Fibroblast of lung (primary cell): ENCODE measurements at places on chromosomes 12 and 14. TPM values are rescaled to one million over a fixed set of nuclear protein-coding genes. Genes with fewer than 3 reads are reported as not detected.

GRCh38 chr12:98185606-98186005 lies 329.8 kb upstream of the TMPO start:
- DNase-seq: no peak

DNA sequence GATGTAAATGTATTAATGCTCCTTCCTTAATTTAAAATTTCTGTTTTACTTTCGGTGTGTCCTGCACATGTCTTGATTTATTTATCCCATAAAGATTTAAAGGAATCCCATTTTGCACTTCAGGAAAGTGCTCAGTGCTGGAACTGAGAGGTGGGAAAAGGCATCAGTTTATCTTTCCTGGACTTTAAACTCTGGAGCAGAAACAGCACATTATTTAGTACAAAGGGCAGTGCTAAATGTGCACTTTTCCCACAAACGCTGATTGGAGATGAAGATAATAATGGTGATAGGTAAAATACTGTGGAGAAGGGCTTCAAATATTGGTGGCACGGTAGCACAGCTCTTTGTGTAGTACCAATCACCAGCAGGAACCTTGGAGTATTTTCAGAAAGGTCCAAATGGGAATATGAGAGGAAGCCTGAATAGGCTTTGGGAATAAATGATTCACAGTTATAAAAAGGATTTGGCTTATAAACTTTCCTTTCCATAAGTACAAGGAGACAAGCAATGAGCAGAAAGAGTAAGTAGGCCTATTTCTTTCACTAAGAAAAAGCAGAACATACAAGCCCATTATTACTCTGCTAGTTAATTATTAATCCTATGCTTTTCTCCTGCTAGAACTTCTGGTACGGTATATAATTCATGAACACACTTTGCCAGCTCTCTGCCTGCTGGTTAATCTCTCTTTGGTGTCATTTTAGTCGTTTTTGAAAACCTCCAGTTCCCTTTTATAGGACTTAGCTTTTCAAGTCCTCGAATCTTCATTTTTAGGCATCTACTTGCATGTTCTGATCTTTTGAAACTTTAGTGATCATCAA lies 58.3 kb downstream of the SLC15A5 start:
- DNase-seq: no peak

DNA sequence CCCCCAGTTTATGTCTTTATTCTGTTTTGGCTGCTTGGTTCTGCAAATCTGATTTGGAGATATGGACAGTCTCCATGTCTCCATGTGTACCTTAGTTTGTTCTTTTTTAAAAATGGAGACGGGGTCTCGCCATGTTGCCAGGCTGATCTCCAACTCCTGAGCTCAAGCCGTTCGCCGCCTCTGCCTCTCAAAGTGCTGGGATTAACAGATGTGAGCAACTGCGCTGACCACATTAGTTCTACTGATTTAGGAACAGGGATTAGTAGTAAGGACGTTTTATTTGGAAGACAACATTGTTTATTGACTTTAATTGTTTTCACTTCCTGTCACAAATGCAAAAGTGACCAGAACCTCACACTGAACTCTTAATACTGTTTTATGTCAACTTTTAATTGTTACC lies 14.7 kb downstream of the AEBP2 start:
- no peak for DNase-seq

DNA sequence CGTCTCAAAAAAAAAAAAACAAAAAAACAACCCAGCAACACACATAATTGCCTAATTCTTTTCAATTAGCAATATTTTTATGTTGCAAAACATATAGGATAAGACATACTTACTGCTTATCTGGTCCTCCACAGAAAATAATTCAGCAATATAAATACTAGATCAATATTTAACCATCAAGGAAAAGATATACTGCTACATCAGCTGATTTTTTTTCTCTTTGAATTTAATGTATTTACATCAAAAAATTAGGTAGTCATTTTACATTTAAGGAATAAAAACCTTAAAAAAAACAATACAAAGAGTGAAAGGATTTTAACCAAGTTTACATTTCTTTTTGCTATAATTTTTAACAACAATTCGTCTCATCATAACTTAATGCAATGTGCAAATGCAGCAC lies 28.1 kb downstream of the SPTSSA start:
- no peak for DNase-seq

The SLC10A1 gene
- not detected in 2 replicates for polyA plus RNA-seq

The RND1 gene
- 0.08 and 0.12 TPM in 2 replicates for polyA plus RNA-seq

The MDGA2 gene
- not detected in 2 replicates for polyA plus RNA-seq
